ENCODE measurements at places on chromosomes 5 and 9. TPM values are rescaled to one million over a fixed set of nuclear protein-coding genes. Genes with fewer than 3 reads are reported as not detected.

The GPR150 gene
- total RNA-seq = not detected

DNA sequence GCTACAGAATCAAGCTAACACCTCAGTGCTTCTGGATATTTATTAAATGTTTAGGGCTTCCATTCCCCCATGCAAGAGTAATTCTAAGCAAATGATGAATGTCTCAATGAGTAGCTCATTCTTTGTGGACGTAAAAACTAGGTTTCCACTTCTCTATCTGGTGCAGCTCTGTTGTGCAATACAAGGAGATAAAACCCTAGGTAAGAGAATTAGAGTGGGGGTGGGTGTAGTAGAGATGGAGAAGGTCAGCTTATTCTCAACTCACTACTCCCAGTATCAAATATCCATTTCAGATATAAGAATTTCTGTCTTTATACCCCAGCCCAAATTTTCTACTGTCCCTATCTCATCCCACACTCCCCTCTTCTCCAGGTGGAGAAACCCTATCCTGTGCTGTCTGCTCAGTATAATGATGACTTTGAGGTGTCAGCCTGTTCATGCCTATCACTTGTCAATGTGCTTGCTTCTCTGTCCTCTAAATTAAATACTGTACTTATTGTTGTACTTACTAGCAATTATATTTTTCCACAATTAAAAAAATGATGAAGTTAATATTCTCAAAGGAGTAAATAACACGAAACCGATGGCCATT lies 4.3 kb upstream of the FYB1 start:
- no peak for DNase-seq

DNA sequence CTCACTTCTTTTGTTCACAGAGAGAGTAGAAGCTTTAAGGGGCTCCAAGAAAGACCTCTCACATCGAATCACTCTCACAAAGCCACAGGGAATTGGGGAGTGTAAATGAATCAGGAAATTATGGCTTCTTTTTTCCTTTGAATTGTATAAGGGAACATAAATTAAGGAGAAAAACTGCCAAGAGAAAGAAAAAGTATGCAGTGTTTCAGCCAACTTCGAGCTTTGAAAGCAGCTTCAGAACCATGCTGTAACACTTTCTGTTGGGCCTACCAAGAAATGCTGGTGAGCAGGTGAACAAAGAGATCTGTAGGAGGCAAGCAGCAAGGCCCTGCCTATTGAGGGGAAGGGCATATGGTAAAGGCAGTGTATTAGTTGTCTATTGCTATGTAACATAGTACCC lies 33.4 kb upstream of the CTNNA1 start:
- DNase-seq = no peak

DNA sequence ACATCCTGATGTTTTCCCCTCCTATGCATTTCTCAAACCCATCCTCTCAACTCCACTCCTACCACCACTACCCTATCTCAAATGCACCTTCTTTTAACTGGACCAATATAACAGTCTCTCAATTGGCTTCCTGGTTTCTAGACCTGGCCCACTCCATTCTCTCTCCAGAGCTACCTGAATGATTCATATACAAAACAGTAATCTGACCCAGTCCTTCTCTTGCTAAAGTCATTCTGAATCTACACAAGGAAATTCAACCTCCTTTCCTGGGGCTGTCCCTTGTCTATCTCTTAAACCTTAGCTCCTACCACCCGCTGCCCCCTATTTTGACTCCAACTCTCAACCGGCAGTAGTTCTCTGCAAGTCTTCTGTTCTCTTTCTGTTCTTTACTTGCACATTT lies 97.2 kb downstream of the PCSK1 start:
- DNase-seq = no peak

The LARP1 gene
- total RNA-seq = 190 TPM

The IL3 gene
- not detected for total RNA-seq

DNA sequence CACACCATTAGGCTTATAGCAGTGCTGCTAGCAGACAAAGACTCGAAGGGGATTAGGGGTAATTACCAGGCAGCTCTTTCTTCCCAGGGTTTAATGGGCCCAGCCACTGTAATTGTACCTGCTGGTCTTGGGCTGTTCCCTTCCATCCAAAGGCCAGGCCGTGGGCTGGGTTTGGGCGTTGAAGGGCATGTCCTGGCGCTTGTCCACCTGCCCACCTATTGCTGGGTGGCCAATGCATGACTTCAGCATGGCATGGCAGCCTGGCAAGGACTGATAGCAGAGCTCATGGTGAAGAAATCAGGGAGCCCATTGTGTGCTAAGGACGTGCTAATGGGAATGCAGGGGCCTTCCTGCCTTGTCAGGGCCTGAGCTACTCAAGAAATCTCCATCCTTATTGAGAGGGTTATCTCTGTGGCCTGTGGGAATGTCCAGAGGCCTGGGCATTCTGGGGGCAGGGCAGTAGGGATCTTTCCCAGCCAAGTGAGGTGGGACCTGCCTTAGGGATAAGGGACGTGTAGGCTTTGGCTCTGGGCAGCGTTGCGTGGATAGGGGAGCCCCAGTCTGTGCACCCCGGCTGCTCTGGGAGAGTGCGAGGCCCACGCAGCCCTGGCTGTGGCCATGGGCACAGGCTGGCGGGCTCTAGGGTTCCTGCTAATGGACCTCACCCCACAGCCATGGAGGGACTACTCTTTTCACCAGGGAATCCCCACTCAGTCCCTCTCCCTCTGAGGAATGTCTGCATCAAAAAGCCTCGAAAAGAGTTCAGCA lies 116.1 kb upstream of the PITX1 start:
- no peak for DNase-seq

GRCh38 chr5:60505373-60506171 lies 194.4 kb downstream of the DEPDC1B start:
- DNase-seq = no peak

DNA sequence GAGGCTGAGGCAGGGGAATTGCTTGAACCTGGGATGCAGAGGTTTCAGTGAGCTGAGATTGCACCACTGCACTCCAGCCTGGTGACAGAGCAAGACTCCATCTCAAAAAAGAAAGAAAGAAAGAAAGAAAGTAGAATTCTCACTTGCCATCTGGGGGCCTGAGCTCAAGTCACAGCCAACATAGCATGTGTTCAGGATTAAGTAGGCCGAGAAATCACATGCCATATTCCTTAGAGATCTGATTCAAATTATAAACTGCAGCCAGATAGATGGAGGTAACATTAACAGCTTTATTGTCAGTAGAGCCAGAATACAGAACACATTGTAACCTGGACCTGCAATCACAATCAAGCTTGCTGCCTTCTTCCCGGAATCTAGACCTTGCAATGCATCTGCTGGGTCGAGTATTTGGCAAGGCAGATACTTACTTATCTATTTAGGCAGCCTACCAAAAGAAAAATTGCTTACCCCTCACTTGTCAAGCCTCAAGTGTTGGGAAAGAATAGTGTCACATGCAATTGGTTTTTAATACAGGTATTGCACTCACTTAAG lies 173.7 kb downstream of the CPLANE1 start:
- DNase-seq = no peak

DNA sequence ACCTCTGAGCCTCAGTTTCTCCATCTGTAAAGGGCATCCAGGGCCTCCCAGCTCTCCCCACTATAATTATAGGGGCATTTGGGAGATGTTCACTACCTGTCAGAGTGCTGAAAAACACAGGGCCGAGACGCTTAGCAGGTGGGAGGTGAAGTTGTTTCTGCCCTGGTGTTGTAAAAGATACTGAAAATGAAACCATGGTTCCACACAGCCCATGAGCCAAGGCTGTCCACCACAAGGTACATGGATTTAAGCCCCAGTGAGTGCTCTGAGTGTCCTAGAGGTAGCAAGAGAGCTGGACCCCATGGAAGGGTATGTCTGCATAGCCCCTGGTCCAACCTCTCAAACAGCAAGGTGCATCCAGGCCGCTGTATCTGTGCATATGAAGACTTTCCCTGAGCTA lies 137.5 kb downstream of the C5orf15 start:
- DNase-seq = no peak

DNA sequence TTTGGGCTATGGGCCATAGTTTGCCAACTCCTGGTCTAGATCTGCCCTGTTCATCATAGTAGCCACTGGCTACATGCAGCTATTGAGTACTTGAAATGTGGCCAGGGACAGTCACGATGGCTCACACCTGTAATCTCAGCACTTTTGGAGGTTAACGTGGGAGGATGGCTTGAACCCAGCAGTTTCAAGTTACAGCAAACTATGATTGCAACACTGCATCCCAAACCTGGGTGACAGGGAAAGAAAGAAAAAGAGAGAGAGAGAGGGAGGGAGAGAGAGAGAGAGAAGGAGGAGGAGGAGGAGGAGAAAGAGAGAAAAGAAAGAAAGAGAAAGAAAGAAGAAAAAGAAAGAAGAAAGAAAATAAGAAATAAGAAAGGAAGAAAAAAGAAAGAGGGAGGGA lies 5.1 kb upstream of the GMCL2 start:
- no peak for DNase-seq

The SLC26A2 gene
- total RNA-seq = 8.7 TPM

- DNase-seq = no peak
Observed at GRCh38 chr5:16679863-16680262, 63.1 kb upstream of the RETREG1 start.

The GCNT4 gene
- total RNA-seq = 36.2 TPM

The IFNE gene
- total RNA-seq = 0.23 TPM

DNA sequence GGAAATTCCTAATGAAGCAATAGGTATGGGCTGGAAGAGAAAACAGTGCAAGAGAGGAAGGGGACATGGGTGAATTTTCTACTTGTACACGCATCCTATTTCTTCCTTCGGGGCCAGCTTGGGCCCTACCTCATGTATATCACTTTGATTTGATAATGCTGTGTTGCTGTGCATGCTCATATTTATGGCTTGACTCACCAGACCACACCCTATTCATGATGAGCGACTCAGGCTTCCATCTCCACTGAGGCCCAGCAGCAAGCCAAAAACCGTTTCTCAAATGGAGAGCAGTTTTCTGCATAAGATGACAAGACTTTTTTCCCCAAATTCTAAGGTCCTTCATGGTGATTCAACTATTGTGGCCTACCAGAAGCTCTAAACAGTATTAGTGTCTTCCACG lies 2039.1 kb upstream of the CDH9 start:
- DNase-seq = no peak

The FOXE1 gene
- not detected for total RNA-seq

GRCh38 chr5:170327168-170327567 lies 29.6 kb upstream of the LCP2 start:
- no peak for DNase-seq

The HAVCR2 gene
- total RNA-seq = 9.6 TPM

DNA sequence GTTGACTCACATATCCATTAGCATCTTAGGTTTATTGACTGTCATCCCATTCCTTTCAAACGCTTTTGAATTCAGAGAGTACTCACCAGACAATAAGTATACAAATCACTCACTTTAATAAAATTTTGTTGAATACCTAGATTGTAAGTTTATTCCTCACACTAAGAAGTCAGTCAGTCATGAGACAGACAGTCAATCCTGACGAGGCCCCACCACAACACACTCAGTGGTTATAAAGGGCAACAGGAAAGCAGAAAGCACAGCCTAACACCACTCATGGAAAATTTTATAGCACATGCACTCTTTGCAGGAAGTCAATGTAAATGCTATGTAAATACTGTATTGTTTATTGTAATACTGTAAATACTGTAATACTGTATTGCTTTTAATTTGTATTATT lies 176.3 kb upstream of the PTGER4 start:
- no peak for DNase-seq

The PDE6A gene
- not detected for total RNA-seq

DNA sequence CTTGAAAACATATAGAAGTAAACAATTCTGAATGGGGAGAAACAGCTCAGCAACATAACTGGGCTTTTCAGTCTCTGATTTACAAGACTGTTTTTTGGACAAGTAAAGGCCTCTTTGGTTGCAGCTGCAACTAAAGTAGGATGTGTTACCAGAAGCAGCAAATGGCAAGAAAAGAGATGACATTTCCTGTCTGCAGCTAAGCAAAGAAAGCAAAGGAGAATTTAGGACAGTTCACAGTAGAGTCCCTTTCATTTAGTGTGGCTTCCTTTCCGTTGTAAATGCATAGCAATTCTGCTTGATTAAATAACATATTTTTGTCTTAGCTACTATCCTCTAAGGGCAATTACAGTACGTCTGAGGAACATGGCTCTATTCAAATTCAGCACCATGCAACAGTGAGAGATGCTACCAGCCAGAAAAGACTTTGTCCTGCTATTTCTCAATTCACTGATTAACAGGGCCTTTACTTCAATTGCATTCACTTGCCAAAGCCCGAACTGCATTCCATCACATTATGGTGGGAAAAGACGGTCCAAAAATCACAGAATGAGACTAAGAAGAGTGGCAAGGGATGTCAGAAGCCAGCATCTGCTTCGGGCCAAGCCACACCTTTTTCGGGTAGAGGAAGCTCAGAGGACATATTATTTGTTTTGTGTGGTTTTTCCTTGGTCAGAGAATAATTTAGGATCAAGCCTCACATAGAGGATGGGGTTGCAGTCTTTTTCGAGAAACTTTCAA lies 107.7 kb downstream of the SEMA6A start:
- no peak for DNase-seq

DNA sequence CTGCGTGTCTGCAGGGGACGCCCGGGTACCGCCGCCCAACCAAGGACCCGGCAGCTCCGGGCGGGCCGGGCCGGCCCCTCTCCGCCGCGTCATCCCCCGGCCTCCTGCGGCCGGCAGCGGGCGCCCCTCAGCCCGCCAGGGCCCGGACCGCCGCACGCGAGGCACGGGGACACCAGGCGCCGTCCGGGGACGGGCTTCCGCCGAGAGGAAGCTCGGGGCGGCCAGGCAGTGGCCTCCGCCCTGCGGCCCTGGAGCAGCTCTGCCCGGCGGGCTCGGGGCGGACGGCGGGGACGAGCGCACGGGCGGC lies 373 bp downstream of the FBXW5 start:
- no peak for DNase-seq

DNA sequence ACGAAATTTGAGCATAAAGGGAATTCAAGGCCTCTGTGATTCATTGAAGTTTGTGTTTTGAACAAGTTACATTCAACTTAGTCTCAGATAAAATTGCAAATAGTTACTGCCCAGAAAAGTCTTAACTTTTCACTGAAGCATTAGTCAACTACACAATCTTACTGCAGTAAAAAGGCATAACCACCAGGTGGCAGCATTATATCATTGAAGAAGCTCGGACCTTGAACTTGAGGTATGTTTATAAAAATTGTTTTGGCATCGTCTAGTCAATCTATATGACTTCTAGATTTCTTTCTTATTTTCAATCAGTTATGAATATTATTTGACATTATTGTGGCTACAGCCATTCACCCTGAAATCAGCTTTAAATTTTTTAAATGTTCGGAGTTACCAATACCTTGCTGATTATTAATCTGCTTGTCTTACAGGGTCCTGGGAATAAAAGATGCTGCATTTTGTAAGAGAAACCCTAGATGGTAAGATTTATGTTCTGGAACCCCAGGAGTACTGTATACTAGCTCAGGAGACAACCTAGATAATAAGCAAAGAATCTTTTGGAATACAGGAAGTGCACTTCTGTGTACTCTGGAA lies 83.9 kb upstream of the GRAMD2B start:
- peak; percentile 60 for DNase-seq

DNA sequence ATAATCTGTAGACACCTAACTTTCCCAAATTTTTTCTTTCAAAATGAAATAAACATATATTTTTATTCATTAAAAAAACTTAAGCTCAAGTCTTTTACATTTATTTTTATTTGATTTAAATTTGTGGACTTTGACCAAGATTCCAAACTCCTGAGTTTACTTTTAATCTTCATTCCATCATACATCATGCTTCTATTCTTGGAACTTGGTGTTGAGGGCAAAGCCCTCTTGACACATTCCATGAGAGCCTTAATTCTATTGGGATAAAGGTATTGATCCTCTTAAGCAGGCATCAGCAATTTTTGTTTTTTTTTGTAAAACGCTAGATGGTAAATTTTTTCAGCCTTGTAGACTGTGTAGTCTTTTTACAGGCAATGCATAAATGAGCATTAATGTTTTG lies 53.6 kb downstream of the FBXO4 start:
- no peak for DNase-seq

The PDGFRB gene
- 97.8 TPM for total RNA-seq

- DNase-seq = no peak
Observed at GRCh38 chr9:75958226-75958625, 67.8 kb downstream of the PCSK5 start.

Measured in mucosa of gallbladder (tissue), 1 donor.